ENCODE measurements at places on chromosomes 7 and 10. TPM values are rescaled to one million over a fixed set of nuclear protein-coding genes. Genes with fewer than 3 reads are reported as not detected.

GRCh38 chr7:70997261-70997660, 134.7 kb upstream of the GALNT17 start:
- DNase-seq, result peak; percentile 39

CTAGE15 gene
- polyA plus RNA-seq, result 0.08 TPM

GRCh38 chr7:76233538-76234281, 32.0 kb downstream of the SRRM3 start:
- no peak for DNase-seq

INMT gene
- polyA plus RNA-seq, result 12.8 TPM

- peak; percentile 28 for DNase-seq
These were observed 65.9 kb upstream of the ZNF92 start for GRCh38 chr7:65307651-65308299.

OR2A5 gene
- polyA plus RNA-seq, result not detected

- no peak for DNase-seq
These were observed 58.5 kb downstream of the TRUB1 start for GRCh38 chr10:114996542-114996941.

LRRC61 gene
- polyA plus RNA-seq, result 11.8 TPM

CEP55 gene
- 0.48 TPM for polyA plus RNA-seq

- no peak for DNase-seq
These were observed 91.1 kb upstream of the DNAJB12 start for GRCh38 chr10:72445851-72446250.

NPC1L1 gene
- 0.25 TPM for polyA plus RNA-seq

MYL10 gene
- 0.38 TPM for polyA plus RNA-seq

ADRA2A gene
- polyA plus RNA-seq, result 15.0 TPM

GRCh38 chr10:45044290-45044689, 43.6 kb downstream of the ZNF22 start:
- no peak for DNase-seq

- no peak for DNase-seq
These were observed 64.1 kb downstream of the MICU1 start for GRCh38 chr10:72561745-72562166.

Measured in urinary bladder (tissue), 4 donors.